ENCODE measurements at places on chromosomes 5 and 9.
A peak's percentile ranks its signal among the peaks of the same experiment; 100 is the strongest.

DNA sequence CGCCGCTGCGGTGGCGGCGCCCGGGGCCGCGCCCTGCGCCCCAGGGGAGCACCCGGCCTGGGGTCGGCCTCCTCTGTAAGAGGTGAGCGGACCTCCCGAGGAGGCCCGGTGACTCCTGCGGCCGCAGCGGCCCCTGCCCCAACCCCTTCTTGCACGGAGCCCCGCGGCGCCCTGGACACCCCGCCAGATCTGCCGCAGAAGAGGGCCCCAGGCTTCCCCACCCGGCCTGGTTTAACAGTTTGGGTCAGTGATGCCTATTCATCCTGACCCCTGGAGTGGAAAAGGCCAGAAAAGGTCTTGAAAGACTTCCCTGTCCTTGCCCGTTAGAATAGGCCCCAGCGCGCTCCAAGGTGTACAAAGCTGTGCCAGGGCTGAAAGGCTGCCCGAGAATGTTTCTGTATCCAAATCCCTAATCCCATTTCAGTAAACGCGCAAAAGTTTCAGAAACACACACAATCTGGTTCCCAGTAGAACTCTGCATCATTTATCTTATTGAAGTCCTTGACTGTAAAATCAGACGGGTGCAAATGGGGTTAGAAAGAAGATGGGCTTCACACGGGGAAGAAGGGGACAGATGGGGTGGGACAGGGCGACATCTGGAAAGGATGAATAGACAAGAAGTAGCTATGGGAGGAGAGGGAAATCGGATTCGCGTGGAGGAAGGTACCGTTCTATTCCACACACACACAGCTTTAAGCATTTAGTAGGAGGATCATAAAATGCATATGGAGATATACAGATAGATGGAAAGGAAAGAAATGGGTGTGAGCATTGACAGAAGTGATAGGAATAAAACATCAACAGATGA lies 1.1 kb upstream of the SSBP2 start:
- H3K4me1 ChIP-seq, result peaks cover 57% of the 10 kb centered on the region
- H3K27me3 ChIP-seq, result no peaks in the 10 kb centered on the region
- DNase-seq, result no peak

GRCh38 chr5:7801891-7802614 lies 48.9 kb downstream of the CFAP90 start:
- no peak overlapping the region for H3K4me3 ChIP-seq
- DNase-seq, result no peak
- H3K36me3 ChIP-seq, result no peaks in the 10 kb centered on the region
- no peak overlapping the region for H3K27ac ChIP-seq
- peaks cover 3% of the 10 kb centered on the region for H3K27me3 ChIP-seq
- no peaks in the 10 kb centered on the region for H3K4me1 ChIP-seq

- H3K27ac ChIP-seq, result peak overlapping the region; percentile 61
- peaks cover 10% of the 10 kb centered on the region for H3K4me1 ChIP-seq
- no peak for DNase-seq
- H3K36me3 ChIP-seq, result peaks cover 1% of the 10 kb centered on the region
- H3K27me3 ChIP-seq, result peaks cover 5% of the 10 kb centered on the region
Measured at GRCh38 chr9:127223810-127224177, 40.8 kb upstream of the GARNL3 start.

DNA sequence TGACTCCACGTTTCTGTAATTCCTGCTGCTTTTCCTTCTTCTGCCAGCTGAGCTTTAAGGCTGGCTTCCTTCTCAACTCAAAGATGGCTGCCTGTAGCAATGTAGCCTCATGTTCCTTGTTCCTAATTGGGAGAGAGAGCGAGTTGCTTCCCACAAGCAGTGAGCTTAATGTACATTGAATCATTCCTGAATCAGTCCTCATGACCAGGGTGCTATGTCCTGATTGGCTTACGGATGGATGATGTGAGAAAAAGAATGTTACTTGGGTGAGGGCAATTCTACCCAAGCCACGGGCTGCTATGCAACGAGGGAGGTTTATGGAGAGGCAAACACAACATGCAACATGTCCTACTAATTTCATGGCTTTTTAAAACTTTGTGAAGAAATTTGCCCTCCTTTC lies 356.2 kb downstream of the RASEF start:
- H3K4me3 ChIP-seq, result no peak overlapping the region
- no peak for DNase-seq
- no peaks in the 10 kb centered on the region for H3K4me1 ChIP-seq
- peaks cover 12% of the 10 kb centered on the region for H3K27me3 ChIP-seq

- H3K27ac ChIP-seq, result no peak overlapping the region
- no peaks in the 10 kb centered on the region for H3K36me3 ChIP-seq
- H3K4me1 ChIP-seq, result peaks cover 3% of the 10 kb centered on the region
- H3K27me3 ChIP-seq, result no peaks in the 10 kb centered on the region
Measured at GRCh38 chr5:76986825-76987526, 34.1 kb downstream of the CRHBP start.

DNA sequence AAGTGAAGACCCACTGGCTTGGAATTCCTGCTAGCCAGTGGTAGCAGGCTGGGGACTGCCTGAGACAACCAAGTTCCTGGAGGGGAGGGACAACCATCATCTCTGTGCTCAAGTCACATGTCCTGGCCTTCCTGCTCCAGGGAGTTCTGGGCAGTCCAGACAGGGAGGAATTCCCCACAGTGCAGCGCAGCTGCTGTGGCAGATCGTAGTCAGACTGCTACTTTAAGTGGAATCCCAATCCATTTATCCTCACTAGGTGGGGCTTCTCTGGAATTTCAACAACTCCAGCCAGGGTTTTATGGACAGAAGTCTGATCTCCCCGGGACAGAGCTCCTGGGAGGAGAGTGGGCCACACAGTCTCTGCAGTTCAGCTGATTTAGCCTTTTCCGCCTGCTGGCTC lies 20.9 kb upstream of the OR5C1 start:
- DNase-seq, result no peak
- no peaks in the 10 kb centered on the region for H3K4me1 ChIP-seq
- H3K27me3 ChIP-seq, result no peaks in the 10 kb centered on the region

- H3K27ac ChIP-seq, result peak overlapping the region; percentile 53
- H3K4me3 ChIP-seq, result no peak overlapping the region
Measured at GRCh38 chr5:68562308-68562707, 346.8 kb downstream of the PIK3R1 start.

GRCh38 chr5:72814104-72814503 lies 2.4 kb upstream of the TNPO1 start:
- H3K27ac ChIP-seq, result no peak overlapping the region
- no peaks in the 10 kb centered on the region for H3K27me3 ChIP-seq
- peaks cover 15% of the 10 kb centered on the region for H3K4me1 ChIP-seq
- H3K36me3 ChIP-seq, result peaks cover 7% of the 10 kb centered on the region
- DNase-seq, result no peak

GRCh38 chr5:27318701-27319100 lies 280.3 kb upstream of the CDH9 start:
- no peaks in the 10 kb centered on the region for H3K36me3 ChIP-seq
- no peak overlapping the region for H3K27ac ChIP-seq
- no peak overlapping the region for H3K4me3 ChIP-seq
- no peak for DNase-seq
- peaks cover 2% of the 10 kb centered on the region for H3K27me3 ChIP-seq

GRCh38 chr5:173670130-173670651 lies 53.7 kb upstream of the BOD1 start:
- H3K4me3 ChIP-seq, result no peak overlapping the region
- H3K27me3 ChIP-seq, result peaks cover 32% of the 10 kb centered on the region
- H3K36me3 ChIP-seq, result no peaks in the 10 kb centered on the region
- H3K27ac ChIP-seq, result no peak overlapping the region

GRCh38 chr5:141330299-141331080 lies at the start of gene PCDHGA1:
Gene PCDHGA1, plus strand, starts transcription at chr5:141330514.
- H3K4me3 ChIP-seq, result no peak within 1 kb of the TSS
- no peak within 1 kb of the TSS for H3K27ac ChIP-seq
- no peak for DNase-seq
- H3K36me3 ChIP-seq, result peaks cover 8% of the 10 kb centered on the region

- peaks cover 8% of the 10 kb centered on the region for H3K4me1 ChIP-seq
- DNase-seq, result no peak
- H3K27ac ChIP-seq, result no peak overlapping the region
- H3K4me3 ChIP-seq, result no peak overlapping the region
- no peaks in the 10 kb centered on the region for H3K27me3 ChIP-seq
Measured at GRCh38 chr9:130078547-130078946, 24.8 kb downstream of the GPR107 start.

DNA sequence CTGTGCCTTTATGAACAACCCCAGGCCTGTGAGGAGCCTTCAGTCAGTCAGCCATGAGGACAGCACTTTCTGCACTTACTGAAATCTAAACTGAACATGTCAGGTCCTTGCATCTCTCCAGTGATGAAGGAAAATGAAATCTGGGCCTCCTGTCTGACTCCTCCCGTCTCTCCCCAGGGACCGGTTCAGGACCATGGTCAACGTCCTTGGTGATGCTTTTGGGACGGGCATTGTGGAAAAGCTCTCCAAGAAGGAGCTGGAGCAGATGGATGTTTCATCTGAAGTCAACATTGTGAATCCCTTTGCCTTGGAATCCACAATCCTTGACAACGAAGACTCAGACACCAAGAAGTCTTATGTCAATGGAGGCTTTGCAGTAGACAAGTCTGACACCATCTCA lies 77.0 kb upstream of the PLPP6 start:
- H3K4me3 ChIP-seq, result no peak overlapping the region
- DNase-seq, result no peak
- no peaks in the 10 kb centered on the region for H3K27me3 ChIP-seq

Data from mesothelial cell of epicardium (in vitro differentiated cells).